Memory B cell (primary cell): ENCODE measurements at places on chromosomes 11 and 22.

DNA sequence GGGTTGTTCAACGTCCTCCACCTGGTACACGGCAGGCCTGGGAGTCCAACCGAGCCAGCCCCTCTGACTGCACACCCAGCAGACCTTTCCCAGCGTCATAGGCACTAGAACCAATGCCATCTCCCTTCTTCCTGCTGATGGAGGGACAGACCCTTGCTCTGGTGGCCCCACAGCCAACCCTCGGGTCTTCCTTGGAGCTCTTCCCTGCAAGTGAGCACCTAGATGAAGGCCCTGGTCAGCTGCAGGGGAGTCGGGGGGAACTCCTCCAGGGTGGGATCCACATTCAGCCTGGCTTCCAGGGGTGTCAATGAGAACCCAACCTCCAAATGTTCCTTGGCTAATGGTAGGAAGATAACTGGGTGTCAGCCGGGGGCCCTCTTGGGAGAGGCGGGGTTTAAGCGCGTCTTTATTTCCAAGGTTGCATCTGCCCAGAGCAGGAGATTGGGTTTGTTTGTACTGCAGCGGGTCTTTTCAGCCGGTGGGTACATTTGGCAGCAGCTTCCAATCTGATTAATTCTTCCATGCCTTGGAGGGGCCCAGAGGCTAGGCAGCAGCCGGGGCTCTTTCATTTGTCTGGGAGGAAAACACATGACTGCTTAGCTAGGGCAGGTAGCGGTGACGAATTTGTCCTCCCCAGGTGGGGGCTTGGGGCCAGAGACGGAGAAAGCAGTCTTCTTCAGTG lies 56.0 kb upstream of the SHISAL1 start:
- DNase-seq = no peak

- DNase-seq = no peak
Observed at GRCh38 chr11:21007297-21007696, 337.9 kb downstream of the NELL1 start.

DNA sequence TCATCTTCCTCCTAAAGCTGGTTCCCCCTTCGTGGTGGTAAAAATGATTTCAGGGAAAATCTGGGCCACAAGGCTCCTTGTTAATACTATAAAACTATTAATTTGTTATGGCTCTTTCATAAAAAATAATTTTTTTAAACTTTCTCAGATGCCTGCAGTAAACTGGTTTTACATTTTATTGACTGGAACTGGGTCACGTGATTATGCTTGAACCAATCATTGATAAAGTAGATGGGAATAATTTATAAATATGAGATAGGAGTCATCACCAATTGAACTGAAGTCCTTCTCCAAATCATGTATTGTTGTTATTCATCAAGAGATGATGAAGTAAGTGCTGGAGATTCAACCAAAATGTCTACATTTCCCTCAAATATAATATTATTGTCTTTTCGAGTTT lies 138.4 kb downstream of the SLC17A6 start:
- no peak for DNase-seq

- no peak for DNase-seq
Observed at GRCh38 chr11:117117681-117118080, 19.5 kb upstream of the SIK3 start.

- no peak for DNase-seq
Observed at GRCh38 chr11:108197351-108197750, 25.1 kb downstream of the NPAT start.

DNA sequence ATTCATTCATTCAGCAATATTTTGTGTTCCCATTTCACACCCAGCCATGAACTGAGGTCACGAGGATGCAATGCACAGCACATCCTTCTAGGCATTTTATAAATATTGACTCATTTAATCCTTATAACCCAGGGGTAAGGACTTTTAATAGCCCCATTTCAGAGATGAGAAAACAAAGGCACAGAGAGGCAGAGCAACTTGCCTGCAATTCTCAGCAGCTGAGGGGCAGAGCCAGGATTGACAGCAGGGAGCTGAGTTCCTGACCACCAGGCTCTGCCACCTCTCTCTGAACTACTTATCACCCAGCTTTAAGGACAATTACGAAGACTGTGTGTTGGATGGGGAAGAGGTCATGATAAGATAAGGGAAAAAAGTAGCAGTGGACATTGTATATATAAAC lies 12.8 kb upstream of the FGF3 start:
- no peak for DNase-seq

- no peak for DNase-seq
Observed at GRCh38 chr22:45164270-45165088, 754 bp downstream of the NUP50 start.

- DNase-seq = no peak
Observed at GRCh38 chr11:113315811-113316210, 1.4 kb downstream of the TTC12 start.

DNA sequence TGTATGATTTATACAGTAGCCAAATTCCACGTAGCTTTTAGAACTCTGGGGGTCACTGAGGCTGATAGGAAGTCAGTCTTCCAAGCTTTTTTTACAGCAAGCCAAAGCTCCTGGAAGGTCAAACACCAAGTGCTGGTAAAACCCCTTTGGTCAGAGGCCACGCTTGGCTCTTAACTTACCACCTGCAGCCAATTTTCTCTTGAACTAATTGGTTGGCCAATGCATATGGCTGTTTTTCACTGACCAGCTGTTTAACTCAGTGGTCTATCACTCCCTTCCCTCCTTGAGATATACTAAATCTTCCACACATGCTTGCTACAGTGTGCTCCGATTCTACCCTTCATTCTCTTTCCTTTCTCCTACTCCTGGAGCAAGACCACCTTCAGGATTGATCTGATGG lies 116.0 kb downstream of the FAR1 start:
- DNase-seq = no peak

GRCh38 chr11:92854952-92855351 lies 114.5 kb upstream of the MTNR1B start:
- DNase-seq = no peak

DNA sequence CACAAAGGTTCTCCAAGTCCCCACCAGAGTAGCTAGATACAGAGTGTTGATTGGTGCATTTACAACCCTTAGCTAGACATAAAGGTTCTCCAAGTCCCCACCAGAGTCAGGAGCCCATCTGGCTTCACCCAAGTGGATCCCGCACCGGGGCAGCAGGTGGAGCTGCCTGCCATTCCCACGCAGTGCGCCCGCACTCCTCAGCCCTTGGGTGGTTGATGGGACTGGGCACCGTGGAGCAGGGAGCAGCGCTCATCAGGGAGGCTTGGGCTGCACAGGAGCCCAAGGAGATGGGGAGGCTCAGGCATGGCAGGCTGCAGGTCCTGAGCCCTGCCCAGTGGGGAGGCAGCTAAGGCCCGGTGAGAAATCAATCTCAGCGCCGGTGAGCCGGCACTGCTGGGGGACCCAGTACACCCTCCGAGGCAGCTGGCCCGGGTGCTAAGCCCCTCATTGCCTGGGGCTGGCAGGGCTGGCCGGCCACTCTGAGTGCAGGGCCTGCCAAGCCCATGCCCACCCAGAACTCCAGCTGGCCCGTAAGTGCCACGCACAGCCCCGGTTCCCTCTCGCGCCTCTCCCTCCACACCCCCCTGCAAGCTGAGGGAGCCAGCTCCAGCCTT lies 404.1 kb downstream of the METTL15 start:
- no peak for DNase-seq

GRCh38 chr11:45860348-45860747 lies 13.1 kb downstream of the CRY2 start:
- no peak for DNase-seq

DNA sequence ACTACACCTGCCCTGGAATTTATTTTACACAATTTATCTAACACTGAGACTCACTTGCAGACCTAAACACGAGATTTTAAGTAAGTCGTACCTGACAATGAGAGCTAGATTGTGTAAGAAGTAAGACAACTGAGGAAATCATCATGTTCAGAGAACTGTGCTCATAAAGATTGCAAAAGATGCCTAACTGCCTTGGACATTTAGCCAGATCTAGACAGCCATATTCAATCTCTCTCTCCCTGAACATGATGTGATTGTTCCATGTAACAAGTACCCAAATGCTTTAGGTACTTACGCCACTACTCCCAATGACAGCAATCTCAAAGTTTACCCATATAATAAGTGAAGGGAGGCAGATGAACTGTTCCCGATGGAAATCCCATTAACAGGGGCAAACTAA lies 209.8 kb upstream of the PITPNB start:
- DNase-seq = no peak

- DNase-seq = no peak
Observed at GRCh38 chr22:50304528-50305392, 2.7 kb downstream of the PLXNB2 start.

DNA sequence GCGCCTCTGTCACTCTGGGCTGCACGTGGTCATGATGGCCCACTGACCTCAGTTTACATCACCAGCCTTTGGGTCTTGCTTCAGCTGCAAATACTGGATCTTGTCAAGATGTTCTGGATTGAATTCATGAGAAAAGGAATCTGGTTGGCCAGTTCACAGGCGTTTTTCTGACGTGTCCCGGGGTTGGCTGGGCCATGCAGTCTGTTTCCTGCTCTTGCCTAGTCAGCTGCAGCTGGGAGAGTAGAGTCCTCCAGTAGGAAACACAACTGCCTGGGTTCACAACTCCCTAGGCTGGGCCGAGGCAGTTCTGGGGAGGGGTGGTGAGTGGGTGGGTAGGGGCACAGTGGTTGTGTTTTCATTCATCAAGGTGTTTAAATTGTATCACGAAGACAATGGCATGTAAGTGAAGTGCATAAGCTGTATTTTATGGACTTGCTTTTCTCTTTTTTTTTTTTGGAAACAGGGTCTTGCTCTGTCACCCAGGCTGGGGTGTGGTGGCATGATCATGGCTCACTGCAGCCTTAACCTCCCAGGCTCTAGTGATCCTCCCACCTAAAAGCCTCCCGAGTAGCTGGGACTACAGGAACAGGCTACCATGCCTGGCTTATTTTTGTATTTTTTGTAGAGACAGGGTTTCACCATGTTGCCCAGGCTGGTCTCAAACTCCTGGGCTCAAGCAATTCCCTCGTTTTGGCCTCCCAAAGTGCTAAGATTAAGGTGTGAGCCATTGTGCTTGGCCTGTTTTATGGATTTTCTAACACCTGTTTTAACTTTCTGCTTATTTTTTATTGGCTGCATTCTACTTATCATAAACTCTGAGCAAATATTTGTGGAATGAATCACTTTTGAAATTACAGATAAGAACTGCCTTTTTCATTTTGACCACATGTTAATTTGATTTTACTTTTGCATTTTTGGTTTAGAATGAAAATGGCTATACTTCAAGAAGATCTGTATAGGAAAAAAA lies 54.0 kb upstream of the PITPNB start:
- no peak for DNase-seq

GRCh38 chr11:83009999-83010398 lies 61.7 kb downstream of the RAB30 start:
- no peak for DNase-seq

GRCh38 chr22:36439481-36440271 lies 41.8 kb downstream of the TXN2 start:
- no peak for DNase-seq

GRCh38 chr11:107953446-107953845 lies 25.2 kb downstream of the RAB39A start:
- DNase-seq = no peak

- no peak for DNase-seq
Observed at GRCh38 chr11:76698321-76699043, 27.9 kb upstream of the LRRC32 start.

GRCh38 chr11:86274999-86275398 lies 27.0 kb upstream of the HIKESHI start:
- DNase-seq = no peak

- no peak for DNase-seq
Observed at GRCh38 chr11:125165843-125166763, 1.6 kb downstream of the PKNOX2 start.

- DNase-seq = no peak
Observed at GRCh38 chr11:103924166-103925013, 112.0 kb upstream of the DDI1 start.

DNA sequence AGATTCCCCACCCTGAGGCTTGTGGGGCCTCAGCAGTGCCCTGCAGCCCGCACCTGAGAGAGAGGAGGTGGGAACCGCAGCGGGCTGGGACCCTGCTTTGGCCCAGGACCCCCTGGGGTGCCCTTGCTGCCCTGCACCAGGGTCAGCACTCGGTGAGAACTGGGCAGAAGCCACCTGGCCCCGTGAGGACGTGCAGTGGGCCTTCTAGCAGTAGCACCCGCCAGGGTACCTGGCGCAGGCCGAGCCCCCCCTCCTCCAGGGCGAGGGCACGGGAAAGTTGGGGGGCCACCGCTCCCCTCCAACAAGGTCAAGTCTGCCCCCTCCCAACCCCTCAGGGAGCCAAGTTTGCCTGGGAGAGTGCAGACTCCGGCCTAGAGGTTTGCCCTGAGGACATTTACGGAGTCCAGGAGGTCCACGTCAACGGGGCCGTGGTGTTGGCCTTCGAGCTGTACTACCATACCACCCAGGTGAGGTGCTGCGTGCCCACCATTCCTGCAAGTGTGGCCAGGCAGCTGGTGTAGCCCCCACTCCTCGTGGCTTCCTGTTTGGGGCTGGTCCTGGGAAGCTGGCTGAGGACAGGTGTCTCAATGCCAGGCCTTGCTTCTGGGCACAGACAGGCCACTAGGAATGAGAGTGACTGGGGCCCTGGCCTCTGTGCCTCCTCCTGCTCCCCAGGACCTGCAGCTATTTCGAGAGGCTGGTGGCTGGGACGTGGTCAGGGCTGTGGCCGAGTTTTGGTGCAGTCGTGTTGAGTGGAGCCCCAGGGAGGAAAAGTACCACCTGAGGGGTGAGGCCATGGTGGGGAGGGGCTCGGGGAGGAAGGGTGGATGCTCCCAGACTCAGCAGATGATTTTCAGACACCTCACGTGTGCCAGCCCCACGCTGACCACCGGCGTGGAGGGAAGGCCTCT lies 3.5 kb downstream of the PGGHG start:
- DNase-seq = no peak

- DNase-seq = no peak
Observed at GRCh38 chr11:121898903-121899302, 217.1 kb downstream of the BLID start.

GRCh38 chr11:134196756-134197155 lies 27.0 kb downstream of the NCAPD3 start:
- DNase-seq = no peak

DNA sequence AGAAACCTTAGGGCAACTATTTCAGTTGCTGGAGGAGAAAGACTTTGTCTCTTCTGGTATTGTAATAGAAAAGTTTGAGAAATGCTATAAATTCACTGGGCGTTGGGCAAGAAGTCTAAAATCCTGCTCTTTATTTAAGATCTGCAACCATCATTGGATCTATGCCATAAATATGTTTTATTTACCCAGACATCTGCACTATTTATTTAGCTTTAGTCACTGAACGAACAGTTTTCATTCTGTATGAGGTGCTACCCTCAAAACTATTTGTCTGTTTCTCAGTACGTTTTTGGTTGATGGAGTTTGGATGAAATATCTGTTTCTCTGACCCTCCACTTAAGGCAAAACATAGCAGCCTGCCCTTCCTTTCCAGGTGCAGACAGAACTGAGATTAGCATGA lies 171.5 kb downstream of the SNX19 start:
- no peak for DNase-seq

GRCh38 chr11:17012712-17013547 lies 1.3 kb downstream of the PLEKHA7 start:
- DNase-seq = no peak
